ENCODE measurements at places on chromosomes 2 and 18.

- no peak for DNase-seq
Observed at GRCh38 chr18:64710105-64710861, 561.4 kb upstream of the LINC00305 start.

GRCh38 chr2:234951664-234952269, at the start of gene SH3BP4:
SH3BP4 (plus strand) TSS chr2:234952017; CDS start chr2:235035003, 82,986 bp downstream.
- DNase-seq: peak; percentile 85

GRCh38 chr2:1022178-1022577, 71.5 kb downstream of the SNTG2 start:
- DNase-seq: no peak

- peak; percentile 1 for DNase-seq
Observed at GRCh38 chr2:107932979-107933378, 53.3 kb upstream of the SLC5A7 start.

DNA sequence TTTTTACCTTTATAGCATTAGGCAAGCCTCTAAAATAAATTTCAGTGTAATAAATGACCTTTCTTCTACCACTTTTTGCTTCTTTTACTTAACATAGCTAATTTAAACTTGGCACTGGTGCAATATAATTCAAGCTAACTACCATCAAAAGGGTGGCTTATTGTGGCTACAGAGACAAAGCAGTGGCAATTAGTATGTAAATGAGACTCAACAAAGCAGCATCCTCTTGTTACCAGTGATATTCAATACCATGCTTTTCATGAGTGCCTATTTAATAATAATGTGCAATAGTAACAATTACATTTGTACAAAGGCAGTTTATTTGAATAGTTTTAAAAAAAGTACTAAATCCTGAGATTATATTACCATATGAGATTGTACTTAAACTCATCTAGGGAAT, 93.4 kb downstream of the SOS1 start:
- DNase-seq: no peak

DNA sequence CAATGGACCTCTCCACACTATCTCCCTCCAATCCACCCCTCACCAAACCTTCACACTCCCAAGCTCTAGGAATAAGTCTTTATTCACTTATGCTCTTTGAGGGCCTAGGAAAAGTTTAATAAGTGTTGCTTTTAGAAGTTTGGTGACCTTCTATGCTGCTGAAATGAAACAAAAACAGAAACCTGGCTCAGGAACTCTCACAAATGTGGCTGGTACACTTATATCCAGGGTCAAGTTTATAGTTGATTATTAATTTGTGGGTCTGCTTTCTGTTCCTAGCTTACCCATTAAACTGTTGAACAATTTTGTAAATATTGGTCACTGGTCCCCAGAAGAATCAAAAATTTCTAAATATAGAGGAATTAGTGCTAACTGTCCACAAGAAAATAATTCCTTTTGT, 14.2 kb upstream of the ANKRD44 start:
- DNase-seq: no peak

GRCh38 chr2:176004934-176005333, 2.9 kb upstream of the LNPK start:
- no peak for DNase-seq

- DNase-seq: peak; percentile 59
Observed at GRCh38 chr2:23497063-23497462, 112.1 kb downstream of the KLHL29 start.
